ENCODE measurements at places on chromosomes 12 and 14. TPM values are rescaled to one million over a fixed set of nuclear protein-coding genes. Genes with fewer than 3 reads are reported as not detected.

DNA sequence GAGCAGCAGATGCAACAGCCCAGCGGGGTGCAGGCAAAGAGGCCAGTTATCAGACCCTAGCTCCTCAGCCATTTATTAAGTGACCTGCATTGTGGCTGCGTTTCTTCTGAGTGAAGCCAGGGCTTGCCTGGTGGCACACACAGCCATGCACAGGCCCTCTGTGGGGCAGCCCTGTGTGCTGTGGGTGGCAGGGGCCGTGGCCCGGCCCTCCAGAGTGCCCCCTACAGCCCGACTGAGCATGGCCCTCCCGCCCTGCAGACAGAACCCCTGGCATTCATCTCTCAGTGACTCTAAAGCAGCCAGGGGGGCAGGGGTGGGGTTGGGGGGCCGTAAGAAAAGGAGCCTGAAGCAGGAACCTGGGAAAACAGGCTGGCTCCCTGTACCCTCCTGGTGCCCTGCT, 226.0 kb upstream of the PWP1 start:
- no peak for DNase-seq

DNA sequence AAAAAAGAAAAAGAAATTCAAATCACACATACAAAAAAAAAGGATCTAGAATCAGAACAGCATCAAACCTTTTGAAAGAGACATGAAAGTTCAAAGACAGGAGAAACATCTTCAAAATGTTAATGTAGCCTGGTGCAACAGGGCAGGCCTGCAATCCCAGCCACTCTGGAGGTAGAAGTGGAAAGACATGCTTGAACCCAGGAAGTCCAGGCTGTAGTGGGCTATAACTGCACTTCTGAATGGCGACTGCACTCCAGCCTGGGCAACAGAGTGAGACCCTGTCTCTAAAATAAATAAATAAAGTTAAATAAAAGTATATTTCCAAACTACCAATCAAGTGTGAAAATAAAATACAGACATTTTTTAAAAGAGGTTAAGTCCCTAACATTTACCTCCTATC, 18.7 kb upstream of the AP4S1 start:
- no peak for DNase-seq

DNA sequence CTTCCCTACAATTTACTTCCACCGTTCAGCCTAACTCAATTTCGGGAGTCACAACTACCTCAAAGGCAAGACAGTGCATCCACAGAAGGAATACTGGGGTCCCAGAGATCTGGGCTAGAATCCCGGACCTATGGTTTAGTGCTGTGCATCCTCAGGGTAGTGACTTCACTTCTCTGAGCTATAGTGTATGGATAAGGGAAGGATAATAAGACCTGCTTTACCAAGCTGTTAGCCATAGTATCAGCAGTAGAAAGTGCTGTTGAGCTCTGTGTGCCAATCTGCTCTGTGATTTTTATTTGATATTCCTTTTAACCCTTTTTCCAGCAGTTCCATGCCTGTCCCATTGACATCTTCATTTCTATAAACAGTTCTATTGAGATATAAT, 1044.3 kb downstream of the BCL11B start:
- DNase-seq = no peak

- no peak for DNase-seq
Observed at GRCh38 chr12:104699489-104700190, 242.9 kb downstream of the CHST11 start.

- no peak for DNase-seq
Observed at GRCh38 chr12:122855928-122856831, 20.9 kb downstream of the HIP1R start.

- DNase-seq = no peak
Observed at GRCh38 chr12:112885236-112885635, 21.5 kb upstream of the OAS1 start.

DNA sequence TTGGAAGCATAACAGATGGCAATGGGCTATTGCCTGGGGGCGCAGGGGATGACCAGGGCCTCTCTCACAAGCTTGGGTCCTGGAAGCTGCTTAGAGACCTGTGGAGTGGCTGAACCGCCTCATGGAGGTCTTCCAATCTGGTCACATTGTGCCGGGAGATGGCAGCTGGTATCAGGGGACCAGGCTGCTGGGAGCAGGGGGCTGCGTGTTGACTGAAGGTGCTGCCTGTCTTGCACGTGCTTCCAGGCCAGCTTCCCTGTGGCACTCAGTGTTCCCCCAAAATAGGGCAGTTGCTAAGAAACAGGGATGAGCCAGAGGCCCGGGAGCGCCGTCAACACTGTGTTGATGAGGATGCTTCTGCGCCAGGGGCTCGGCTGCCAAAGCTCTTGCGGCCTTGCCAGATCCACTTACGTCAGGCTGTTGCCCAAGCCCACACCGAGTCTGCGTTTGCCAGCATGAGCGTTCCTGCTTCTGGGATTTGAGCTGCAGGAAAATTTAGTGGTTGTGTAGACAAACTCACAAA, 39.8 kb downstream of the ELK3 start:
- no peak for DNase-seq

DNA sequence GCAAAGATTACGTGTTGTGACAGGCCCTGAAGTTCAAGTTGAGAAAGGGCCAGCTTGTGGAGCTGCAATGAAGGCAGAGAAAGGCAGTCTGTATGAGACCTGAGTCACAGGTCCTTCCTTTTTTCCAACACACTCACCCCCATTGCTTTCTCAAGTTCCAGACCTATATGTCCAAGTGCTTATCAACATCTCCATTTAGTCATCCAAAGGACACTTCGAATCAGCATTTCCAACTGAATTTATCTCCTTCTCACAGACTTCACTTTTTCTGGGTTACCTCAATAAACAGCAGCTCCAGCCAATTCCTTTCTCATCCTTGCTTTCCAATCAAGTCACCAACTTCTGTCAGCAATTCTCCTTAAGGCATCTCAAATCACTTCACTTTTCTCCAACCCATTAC, 56.4 kb upstream of the KIF21A start:
- DNase-seq = no peak

DNA sequence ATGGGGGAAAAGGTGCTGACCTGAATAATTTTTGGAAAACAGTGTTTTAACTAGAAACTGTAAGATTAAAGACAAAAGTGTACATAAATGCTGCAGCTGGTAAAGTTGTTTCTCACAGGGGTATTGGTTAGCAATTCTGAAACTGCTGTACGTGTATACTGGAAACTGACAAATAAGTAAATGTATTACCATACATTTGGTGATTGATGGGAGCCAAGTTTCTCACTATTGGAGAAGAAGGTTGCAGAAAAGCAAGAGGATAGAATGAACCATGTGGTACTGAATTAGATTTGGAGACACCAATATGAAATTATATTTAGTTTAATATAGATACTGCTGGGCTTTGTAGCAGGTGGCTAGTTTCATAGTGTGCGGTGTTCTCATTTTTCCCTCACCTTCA, 19.6 kb upstream of the FBXO33 start:
- DNase-seq = no peak

DNA sequence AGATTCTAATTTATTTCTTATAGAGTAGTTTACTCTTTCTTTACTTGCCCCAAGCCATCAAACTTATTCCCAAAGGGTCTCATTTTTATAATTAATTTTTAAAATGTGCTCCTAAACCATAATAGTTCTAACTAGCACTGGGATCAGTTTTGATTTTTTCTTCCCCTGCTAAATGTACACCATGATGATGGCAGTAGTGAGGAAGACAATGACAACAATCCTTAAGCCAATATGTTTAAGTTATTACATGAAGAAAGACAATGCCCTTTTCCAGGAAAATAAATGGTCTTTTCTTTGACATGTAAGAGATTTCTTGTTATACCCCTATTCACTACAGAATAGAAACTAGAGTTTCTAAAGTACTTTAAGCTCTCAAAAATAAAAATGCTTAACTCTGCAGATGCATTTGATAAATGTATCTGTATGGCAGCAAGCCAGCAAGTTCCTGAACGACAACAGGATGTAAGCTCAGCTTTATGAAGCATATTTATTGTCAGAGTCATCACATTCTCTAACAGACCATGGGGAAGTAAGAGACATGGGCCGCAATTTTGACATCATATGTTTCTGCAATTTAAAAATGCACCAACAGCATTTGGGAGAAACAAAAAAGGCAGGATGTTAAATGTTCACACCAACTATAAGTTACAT, 36.0 kb upstream of the SNX6 start:
- DNase-seq = no peak

- DNase-seq = no peak
Observed at GRCh38 chr12:68310370-68310769, 21.8 kb downstream of the MDM1 start.

DNA sequence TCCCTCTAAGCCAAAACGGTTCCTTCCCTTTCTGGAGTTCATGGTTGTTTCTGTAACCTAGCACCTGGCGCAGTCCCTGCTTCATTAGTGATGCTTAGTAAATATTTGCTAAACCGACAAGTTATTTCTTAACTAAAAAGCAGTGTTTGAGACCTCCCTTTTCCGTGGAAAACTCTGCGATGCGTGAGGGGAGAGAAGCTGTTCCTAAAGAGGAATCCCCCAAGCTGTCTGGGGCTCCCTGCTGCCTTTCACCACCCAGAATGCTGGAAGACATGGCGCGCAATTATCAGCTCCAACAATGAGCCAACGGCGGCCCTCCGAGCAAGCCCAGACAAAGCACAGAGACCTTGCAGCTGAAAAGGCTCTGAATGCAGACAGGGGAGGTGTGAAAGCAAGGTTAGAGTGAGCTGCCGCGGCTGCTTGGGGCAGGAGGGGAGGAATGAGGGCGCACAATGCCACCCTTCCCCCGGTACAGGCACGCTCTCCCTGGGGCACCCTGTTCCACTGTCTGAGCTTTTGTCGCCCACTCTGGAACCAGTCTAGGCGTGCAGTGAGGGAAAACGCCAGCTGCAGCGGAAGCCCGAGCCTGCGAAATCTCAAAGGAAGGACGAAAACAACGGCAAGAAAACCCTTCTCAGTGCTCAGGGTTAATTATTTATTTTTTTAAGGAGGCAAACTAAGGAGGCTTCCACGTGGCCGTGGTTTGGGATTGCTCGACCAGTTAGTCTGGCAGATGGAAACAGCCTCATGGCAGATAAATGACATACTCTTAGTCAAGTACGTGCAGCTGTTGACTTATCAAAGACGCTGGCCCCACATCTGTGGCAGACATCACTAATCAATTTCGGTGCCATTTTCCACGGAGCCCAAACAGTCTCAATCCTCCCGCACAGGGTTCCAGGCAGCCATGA, 66.3 kb downstream of the RBM19 start:
- no peak for DNase-seq

DNA sequence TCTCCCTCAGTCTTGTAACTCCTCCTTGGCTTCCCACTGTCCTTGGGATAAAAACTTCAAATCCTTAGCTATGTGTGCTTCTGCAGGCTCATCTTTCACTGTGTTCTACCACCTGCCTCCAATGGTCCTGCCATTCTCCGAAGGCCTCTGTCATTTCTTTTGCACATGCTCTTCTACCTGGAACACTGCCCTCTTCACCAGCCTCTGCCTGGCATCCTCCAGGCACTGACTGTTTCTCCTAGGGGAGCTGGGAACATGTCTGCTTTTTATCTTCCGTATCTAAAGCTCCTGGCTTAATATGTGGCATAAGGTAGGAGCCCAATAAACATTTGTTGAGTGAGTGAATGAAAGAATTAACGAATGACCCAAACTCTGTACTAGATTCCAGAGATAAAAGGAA, 603.3 kb upstream of the TMEM132C start:
- DNase-seq = no peak

GRCh38 chr12:93894391-93895088, 217.4 kb downstream of the CRADD start:
- no peak for DNase-seq

BLTP3B gene
- 15.6 TPM for polyA plus RNA-seq

NRL gene
- 3.4 TPM for polyA plus RNA-seq

CDH24 gene
- polyA plus RNA-seq = 1.2 TPM

PTPN21 gene
- 2.0 TPM for polyA plus RNA-seq

GYS2 gene
- polyA plus RNA-seq = not detected

FIGNL2 gene
- polyA plus RNA-seq = 1.2 TPM

CEBPE gene
- polyA plus RNA-seq = 0.10 TPM

ENDOU gene
- polyA plus RNA-seq = not detected

TIMELESS gene
- 4.0 TPM for polyA plus RNA-seq

NANOG gene
- polyA plus RNA-seq = 0.30 TPM

GPR132 gene
- polyA plus RNA-seq = not detected

RNF212B gene
- not detected for polyA plus RNA-seq

GPRC5D gene
- polyA plus RNA-seq = not detected

SOAT2 gene
- polyA plus RNA-seq = 131 TPM
